NCI-H2029 treated with DMSO at 0.1 percent for 48 hours (cell line): ENCODE measurements at places on chromosomes 13 and 19.

- DNase-seq, result no peak
Measured at GRCh38 chr19:15717809-15718208, 10.0 kb upstream of the OR10H2 start.

GRCh38 chr19:6099599-6099998 lies 10.7 kb downstream of the RFX2 start:
- no peak for DNase-seq

DNA sequence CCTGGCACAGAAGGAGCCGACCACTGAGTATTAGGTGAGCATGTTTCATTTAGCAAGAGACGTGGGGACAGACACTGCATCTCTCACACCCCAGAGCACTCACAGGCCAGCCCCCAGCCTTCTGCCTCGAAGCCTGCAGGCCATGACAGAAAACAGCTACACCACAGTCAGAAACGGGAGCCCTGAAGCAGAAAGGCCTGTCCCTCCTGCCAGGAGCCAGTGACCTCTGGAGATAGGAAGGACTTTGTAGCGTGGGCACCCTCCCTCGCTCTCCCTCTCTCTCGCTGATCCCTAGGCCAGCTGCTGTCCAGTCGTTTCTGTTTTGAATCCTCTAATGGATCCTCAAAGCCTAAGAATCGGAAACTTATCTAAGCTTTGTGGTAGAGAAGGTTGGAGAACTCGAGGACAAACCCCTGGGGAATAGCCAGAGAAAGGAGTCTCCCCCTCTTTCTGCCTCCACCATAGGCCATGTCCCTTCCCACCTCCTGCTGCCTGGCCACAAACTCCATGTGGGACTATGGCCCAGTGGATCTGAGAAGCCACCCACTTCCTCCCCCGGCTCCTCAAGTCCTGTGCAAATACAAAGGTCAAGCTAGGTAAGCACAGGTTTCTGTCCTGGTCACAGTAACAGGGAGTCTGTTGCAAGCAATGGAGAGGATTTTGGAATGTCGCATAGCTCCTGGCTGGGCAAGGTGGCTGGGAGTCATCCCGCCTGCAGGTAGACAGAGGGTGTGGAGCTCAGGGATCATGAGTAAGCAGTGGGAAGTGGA lies 95.1 kb downstream of the NUFIP1 start:
- no peak for DNase-seq

- no peak for DNase-seq
Measured at GRCh38 chr13:75506018-75506417, 24.0 kb upstream of the TBC1D4 start.

DNA sequence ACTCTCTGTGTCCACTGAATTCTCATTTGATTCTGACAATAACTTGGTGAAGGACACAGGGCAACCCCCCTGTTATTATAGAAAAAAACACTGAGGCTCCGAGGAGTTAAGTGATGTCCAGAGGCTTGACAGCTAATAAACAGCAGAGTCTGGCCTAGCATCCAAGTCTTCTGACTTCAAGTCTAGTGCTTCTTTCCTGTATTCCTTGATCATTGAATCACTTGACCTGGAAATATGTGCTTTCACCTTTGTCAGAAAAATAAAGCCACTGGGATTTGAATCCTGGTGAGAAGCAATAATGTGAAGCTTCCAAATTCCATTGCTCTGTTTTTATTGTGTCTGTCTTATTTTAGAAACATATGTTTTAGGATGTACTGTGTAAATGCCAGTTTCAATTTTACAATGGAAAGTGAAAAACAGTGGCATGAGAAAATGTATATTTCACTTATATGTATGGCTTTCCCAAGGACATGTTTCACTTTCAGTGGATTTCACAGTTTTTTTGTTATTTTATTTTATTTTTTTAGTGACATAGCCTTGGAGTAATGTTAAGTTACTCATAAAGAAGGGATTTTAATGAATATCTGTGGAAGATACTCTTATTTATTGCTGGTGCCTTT lies 190.2 kb downstream of the GPC6 start:
- no peak for DNase-seq

DNA sequence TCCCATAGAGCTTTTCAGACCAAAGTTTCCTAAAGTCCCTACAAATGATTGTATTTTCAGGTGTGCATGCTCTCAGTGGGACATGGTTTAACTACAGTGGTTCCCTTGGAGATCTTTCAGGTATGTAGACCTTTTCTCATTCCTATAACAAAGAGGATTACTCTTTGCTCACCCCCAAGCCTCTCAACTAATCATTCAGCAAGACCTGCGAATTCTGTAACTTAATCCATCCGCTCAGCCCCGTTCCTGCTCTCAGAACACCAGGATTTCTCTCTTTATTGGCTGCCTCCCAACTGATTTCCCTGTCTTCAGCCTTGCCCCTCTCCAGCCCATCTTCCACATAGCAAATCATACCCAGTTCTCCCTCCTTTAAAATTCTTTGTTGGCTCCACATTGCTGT lies 253.6 kb downstream of the MTUS2 start:
- DNase-seq, result peak; percentile 22

DNA sequence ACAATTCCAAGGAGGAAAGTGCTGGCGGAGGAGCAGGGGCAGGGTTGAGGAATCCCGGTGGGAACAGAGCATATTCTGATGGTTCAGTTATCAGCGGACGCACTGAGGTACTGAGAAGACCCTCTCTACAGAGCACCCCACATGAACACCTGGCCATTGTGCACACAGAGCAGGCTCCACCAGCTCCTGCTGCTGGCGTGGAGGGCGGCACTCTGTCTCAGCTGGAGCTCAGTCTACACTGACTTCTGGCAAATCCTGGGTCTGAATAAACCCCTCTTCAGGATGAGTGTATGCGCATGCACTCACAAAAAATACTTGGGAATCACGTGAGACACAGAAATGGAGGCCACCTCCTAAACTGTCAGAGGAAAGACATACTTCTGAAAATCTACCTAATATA lies 114.4 kb upstream of the IRS2 start:
- DNase-seq, result no peak

DNA sequence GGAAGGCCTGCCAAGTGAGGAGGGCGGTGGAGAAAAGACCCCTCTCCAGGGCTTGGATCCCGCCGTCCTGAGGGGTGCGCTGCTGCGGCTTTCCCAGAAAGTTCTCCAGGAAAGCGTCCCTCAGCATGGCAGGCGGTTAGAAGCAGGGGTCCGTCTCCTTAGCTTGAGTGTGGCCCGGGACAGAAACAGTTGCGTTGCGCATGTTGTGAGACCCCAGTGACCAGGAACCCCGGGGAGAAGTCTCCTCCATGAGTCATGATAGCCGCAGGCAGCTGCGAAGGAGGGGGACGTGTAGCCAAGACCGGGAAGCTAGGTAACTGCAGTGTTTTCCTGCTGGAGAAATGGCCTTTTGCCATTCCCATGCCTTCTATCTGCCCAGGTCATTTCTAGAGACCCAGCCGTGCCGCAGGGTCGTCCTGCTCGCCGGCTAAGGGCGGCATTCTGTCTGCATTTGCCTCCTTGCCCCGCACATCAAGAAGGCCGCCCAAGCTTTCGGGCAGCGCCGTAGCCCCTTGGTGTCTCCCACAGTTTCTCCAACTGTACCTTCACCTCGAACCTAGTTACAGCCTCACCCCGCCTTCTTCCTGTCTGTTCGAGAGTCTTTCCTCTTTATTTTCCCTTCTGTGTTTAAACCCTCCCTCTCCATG lies 64.3 kb downstream of the TM9SF2 start:
- DNase-seq, result no peak

GRCh38 chr19:29491995-29492577 lies 33.7 kb upstream of the VSTM2B start:
- no peak for DNase-seq

GRCh38 chr13:60852886-60853285 lies 455.9 kb downstream of the TDRD3 start:
- no peak for DNase-seq

- no peak for DNase-seq
Measured at GRCh38 chr13:40996426-40997092, 22.6 kb downstream of the ELF1 start.

- no peak for DNase-seq
Measured at GRCh38 chr13:31227063-31227462, 27.3 kb downstream of the B3GLCT start.

DNA sequence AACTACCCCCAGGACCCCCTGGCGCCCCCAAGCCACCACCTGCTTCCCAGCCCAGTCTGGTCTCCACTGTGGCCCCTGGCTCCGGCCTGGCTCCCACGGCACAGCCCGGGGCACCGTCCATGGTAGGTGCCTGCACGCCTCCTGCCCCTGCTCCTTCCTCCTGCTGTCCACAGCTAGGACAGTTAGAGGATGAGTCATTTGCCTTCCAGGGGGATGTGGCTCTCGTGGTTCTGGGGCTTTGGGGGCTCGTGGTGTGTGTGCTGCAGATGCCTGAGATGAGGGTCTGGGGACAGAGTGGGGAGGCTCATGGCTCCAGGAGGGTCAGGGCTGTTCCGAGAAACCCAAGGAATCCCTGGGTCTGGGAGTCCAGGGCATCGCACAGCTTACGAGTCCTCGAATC lies 12.7 kb downstream of the MED25 start:
- DNase-seq, result no peak

DNA sequence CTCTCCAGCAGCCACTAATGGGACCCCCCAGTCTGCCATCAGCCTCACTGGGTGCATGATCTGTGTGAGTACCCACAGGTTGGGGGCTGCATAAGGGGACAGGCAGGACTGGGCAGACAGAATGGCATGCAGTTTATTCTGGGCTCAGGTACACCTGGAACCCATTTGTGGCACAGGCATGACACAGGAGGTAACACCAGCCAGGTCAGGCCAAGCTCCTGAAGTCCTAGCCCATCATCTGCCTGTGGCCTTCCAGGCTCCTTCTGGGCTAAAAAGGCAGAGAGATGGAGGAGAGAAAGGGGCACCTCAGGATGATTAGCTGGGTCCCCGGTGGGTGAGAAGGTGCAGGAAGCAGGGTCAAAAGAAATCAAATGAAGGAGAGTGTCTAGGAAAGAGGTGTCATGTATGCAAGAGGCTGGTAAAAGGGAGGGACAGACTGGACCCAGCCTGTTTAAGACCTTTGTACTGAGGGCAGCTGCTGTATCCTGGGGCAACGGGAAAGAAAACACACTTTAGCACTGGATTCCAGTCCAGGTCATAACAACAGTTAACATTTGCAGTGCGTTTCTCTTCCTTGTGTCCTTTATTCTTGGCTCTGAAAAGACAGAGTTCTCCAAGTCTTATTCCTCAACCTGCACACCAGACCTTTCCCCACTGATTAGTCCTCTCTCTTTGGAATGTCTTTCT lies 20.2 kb upstream of the DGKH start:
- DNase-seq, result no peak

GRCh38 chr19:52724701-52725514 lies 9.9 kb downstream of the ZNF611 start:
- no peak for DNase-seq

DNA sequence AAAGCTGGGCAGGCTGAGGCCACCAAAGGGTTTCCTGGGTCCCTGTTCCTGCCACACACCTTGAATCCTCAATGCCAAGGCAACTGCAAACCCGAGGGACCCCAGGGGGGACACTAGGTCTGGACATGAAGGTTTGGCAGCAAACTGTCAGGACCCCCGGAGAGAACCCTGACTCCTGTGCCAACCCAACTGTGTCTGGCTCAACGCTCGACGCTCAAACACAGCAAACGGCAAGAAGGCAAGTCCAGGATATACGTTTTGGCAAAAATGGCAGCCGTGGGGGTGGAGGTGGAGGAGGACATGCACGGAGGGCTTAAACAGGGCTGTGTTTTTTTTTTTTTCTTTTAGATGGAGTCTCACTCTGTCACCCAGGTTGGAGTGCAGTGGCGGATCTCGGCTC lies 73.0 kb downstream of the GADD45B start:
- DNase-seq, result no peak

GRCh38 chr13:22387899-22388298 lies 717.0 kb downstream of the FGF9 start:
- no peak for DNase-seq

DNA sequence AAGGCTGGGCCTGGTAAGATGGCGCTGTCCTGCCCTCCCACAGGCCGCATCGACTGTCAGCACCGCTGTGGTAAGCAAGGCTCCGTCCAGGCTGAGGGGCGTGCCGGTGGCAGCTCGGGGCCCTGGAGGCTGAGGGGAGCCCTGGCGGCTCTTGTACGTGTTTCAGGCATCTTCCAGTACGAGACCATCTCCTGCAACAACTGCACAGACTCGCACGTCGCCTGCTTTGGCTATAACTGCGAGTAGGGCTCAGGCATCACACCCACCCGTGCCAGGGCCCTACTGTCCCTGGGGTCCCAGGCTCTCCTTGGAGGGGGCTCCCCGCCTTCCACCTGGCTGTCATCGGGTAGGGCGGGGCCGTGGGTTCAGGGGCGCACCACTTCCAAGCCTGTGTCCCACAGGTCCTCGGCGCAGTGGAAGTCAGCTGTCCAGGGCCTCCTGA lies 1.2 kb downstream of the IZUMO4 start:
- DNase-seq, result no peak

- DNase-seq, result no peak
Measured at GRCh38 chr19:31231237-31231636, 118.0 kb downstream of the TSHZ3 start.

DNA sequence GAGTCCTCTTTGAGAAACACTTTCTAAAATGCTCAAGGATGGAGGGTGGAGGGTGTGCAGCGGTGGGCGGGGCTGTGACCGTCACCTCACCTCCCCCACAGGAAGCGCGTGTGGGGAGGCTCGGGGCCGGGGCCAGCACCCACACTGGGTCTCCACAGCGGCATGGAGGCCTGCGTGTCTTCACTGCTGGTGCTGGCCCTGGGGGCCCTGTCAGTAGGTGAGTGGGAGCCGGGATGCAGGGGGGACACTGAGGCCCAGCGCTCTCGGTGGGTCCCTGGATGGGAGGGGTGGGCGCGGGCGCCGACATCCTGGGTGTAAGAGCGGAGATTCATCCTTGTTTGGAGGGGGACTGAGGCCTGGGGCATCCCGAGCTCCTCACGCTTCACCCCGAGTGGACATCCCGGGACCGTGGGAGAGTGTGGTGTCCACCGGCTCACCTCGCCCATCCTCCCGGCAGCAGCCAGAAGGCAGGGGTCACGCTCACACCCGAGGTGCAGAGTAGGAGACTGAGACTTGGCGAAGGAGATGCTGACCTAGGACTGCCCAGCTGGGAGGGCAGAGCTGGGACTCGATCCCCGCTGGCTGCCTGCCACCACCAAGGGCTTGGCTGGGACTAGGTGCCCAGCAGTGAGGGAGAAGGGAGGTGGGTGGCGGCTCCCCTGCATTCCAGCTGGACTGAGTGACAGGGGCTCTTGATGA lies at the start of gene GZMM:
Gene GZMM (plus strand): TSS at position 144 of the 699 bp plus-strand sequence. CDS start 19 bp downstream, at position 163.
- no peak for DNase-seq

DNA sequence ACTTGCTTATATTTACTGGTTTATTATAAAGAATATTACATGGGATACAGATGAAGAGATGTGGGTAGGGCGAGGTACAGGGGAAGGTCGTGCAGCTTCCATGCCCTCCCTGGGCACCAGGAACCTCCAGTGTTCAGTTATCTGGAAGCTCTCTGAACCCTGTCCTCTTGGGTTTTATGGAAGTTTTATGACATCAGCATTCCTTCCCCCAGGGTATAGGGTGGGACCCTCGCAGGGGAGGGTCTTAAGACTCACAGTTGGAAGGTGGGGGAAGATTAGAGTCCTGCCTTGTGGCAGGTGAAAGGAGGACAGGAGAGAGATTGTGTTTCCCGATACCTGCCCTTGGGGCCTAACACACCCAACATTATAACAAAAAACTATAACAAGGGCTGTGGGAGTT lies 71.8 kb upstream of the NPAS1 start:
- no peak for DNase-seq

DNA sequence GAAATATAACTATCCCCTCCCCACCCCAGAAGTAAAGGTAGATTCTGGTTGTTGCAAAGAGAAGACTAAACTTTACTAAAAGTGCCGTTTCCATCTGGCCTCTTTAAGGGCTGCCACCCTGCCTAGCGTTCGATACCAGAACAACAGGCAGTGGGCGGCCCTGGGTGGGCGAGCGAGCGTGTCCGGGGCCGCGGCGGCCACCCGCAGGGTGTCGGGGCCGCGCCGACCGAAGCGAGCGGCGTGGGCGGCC lies 2.6 kb downstream of the FGF9 start:
- no peak for DNase-seq
